Activated CD4-positive, alpha-beta T cell treated with anti-CD3 and anti-CD28 coated beads, Interleukin-2, amount 10 ng/mL, durations not matched to agents 24 days and 14 days (primary cell): ENCODE measurements at places on chromosomes 5 and 9. TPM values are rescaled to one million over a fixed set of nuclear protein-coding genes. Genes with fewer than 3 reads are reported as not detected.
A peak's percentile ranks its signal among the peaks of the same experiment; 100 is the strongest.

DNA sequence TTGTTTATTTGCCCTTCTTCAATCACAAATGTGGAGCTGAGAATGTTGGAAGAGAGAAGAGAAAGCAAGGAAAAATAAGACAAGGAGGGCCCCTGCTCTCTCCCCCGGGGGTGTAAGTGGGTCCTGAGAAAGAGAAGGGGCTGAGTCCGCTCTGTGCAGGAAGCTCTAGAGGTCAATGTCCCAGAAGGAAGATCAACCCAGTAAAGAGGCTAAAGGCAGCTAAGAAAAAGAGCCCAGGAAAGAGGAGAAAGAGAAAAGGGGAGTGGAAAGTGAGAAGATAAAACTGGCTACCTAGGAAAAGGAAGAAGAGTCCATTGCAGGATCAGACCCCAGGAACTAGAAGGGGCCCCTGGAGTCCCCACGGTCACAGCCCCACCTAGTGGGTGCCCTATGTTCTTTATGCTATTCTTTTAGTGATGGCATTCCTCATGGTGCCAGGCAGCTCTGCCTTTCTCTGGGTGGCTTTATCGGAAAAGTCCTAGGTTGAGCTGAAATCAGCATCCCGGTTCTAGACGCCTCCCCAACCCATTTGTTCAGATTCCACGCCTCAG lies 583.4 kb downstream of the ACTL7B start:
- H3K4me1 ChIP-seq, result no peaks in the 10 kb centered on the region
- no peaks in the 10 kb centered on the region for H3K27me3 ChIP-seq
- H3K4me3 ChIP-seq, result no peak overlapping the region
- no peak overlapping the region for H3K27ac ChIP-seq
- no peak for DNase-seq
- H3K36me3 ChIP-seq, result no peaks in the 10 kb centered on the region

DNA sequence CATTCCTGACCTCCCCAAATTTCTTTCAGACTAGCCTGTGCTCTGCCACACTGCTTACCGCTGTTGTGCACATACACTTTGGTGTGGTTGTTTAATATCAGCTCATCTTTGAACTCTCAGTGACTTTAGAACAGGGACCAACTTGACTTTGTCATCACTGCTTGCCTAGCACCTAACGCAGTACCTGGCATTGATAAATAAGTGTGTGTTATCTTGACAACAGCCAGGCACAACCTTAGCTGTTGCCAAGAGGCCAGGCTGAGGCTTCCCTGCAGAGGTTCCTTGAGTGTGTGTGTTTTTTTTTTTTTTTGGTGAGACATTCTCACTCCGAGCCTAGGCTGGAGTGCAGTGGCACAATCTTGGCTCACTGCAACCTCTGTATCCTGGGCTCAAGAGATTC lies 41.0 kb upstream of the SLC28A3 start:
- peaks cover 12% of the 10 kb centered on the region for H3K27me3 ChIP-seq
- no peak overlapping the region for H3K27ac ChIP-seq
- DNase-seq, result no peak
- H3K36me3 ChIP-seq, result no peaks in the 10 kb centered on the region
- H3K4me1 ChIP-seq, result no peaks in the 10 kb centered on the region
- H3K4me3 ChIP-seq, result no peak overlapping the region

DNA sequence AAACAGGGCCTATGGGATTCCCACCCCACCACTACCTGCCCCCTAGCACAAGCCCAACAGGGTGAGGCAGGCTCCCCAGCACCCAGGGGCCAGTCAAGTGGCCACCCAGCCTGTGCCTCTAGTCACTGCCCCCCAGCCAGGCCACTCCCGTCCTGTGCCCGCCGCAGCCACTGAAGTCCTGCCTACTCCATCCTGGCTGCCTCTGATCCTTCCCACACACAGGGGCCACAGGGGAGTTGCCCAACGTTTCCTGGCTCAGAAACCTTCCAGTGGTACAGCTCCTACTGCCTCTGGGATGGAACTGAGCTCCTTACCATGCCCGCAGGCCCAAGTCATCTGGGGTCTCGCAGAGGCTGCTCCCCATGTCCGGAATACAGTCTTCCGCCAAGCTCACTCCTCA lies 70.2 kb upstream of the STXBP1 start:
- H3K4me3 ChIP-seq, result no peak overlapping the region
- DNase-seq, result no peak
- no peaks in the 10 kb centered on the region for H3K27me3 ChIP-seq

DNA sequence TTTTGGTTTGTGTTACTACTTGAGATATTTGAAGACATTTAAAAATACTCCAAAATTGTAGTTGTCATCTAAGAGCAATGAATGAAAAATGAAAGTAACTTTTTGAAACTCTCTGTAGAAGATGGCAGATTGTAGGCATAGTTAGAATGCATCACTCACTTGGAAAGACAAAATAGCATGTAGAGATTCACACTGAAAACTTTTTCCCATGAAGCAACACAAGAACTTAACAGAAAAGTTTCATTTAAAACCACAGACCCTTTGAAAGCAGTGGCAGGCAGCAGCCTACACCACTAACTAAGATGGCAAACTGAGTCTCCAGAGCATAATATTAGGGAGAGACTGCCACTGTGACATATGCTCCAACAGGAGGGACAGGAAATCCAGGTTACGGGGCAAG lies 18.9 kb upstream of the FAM174A start:
- DNase-seq, result no peak
- H3K4me1 ChIP-seq, result no peaks in the 10 kb centered on the region
- H3K27me3 ChIP-seq, result no peaks in the 10 kb centered on the region
- no peak overlapping the region for H3K27ac ChIP-seq
- H3K4me3 ChIP-seq, result no peak overlapping the region
- H3K36me3 ChIP-seq, result no peaks in the 10 kb centered on the region

- no peak for DNase-seq
- no peaks in the 10 kb centered on the region for H3K4me1 ChIP-seq
- no peaks in the 10 kb centered on the region for H3K36me3 ChIP-seq
- H3K27ac ChIP-seq, result no peak overlapping the region
- no peak overlapping the region for H3K4me3 ChIP-seq
Observed at GRCh38 chr5:1354576-1354975, 9.7 kb upstream of the CLPTM1L start.

- no peak for DNase-seq
- H3K27ac ChIP-seq, result no peak overlapping the region
Observed at GRCh38 chr5:161420521-161420920, 126.0 kb downstream of the GABRB2 start.

DNA sequence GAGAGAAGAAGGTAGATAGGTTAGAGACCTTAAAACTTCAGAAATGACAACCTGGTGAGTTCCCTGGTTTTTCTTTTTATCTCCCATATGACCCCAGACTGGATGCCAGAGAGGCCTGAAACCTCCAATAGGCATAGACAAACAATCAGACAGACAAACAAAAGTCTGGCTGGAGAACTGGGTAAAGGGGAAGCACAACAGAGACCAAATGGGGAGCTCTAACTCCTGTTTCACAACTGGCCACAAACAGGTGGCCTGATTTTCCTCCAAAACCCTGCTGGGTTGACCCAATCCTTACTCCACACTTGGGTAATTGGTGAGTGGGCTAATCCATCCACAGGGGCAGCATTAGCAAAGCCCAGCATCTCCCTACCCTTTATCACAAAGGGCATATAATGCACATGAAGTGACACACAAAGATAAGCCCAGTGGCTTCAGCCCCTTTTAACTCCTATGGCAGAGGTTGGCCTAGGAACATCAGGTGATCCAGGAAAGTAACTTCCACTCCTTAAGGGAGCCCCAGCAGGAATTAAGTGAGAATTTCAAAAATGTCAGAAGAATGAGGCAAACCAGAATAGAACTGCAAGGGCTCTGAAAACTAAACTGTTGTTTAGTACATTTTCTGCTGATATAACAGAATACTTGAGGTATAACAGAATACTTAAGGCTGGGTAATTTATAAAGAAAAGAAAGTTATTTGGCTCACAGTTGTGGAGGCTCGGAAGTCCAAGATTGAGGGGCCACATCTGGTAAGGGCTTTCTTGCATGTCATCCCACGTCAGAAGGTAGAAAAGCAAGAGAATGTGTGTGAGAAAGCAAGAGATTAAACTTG lies 60.9 kb upstream of the ROR2 start:
- no peak overlapping the region for H3K4me3 ChIP-seq
- H3K36me3 ChIP-seq, result no peaks in the 10 kb centered on the region
- H3K27me3 ChIP-seq, result peaks cover 18% of the 10 kb centered on the region
- no peak for DNase-seq
- H3K4me1 ChIP-seq, result no peaks in the 10 kb centered on the region

- peaks cover 23% of the 10 kb centered on the region for H3K4me1 ChIP-seq
- H3K4me3 ChIP-seq, result no peak overlapping the region
- DNase-seq, result no peak
- no peak overlapping the region for H3K27ac ChIP-seq
Observed at GRCh38 chr5:151258201-151258611, 5.2 kb downstream of the GM2A start.

GRCh38 chr5:16953729-16954128 lies 17.6 kb upstream of the MYO10 start:
- H3K4me3 ChIP-seq, result no peak overlapping the region
- no peaks in the 10 kb centered on the region for H3K27me3 ChIP-seq
- no peaks in the 10 kb centered on the region for H3K36me3 ChIP-seq
- no peak overlapping the region for H3K27ac ChIP-seq
- no peak for DNase-seq
- no peaks in the 10 kb centered on the region for H3K4me1 ChIP-seq

DNA sequence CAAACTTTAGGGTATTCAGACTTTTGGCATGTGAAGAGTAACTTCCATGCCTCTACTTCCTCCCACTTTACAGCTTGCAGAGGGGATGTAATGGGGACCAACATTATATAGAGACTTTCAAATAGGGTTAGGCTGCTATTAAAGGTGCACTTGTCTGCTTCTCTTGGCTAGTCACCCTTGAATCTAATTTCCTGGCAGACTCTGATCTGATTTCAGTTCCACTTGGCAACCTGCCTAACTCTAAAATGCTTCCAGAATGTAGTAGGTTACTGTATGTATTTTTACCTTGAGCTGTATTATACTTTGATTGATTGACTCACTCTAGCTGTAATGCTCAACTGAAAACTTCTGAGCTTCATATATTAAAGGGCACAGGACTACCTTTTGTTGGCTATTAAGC lies 693.4 kb downstream of the KCTD16 start:
- H3K27me3 ChIP-seq, result no peaks in the 10 kb centered on the region

GRCh38 chr9:34515959-34516358 lies 6.8 kb downstream of the ENHO start:
- H3K4me3 ChIP-seq, result no peak overlapping the region
- H3K36me3 ChIP-seq, result no peaks in the 10 kb centered on the region
- DNase-seq, result no peak
- H3K27me3 ChIP-seq, result peaks cover 8% of the 10 kb centered on the region
- no peaks in the 10 kb centered on the region for H3K4me1 ChIP-seq

DNA sequence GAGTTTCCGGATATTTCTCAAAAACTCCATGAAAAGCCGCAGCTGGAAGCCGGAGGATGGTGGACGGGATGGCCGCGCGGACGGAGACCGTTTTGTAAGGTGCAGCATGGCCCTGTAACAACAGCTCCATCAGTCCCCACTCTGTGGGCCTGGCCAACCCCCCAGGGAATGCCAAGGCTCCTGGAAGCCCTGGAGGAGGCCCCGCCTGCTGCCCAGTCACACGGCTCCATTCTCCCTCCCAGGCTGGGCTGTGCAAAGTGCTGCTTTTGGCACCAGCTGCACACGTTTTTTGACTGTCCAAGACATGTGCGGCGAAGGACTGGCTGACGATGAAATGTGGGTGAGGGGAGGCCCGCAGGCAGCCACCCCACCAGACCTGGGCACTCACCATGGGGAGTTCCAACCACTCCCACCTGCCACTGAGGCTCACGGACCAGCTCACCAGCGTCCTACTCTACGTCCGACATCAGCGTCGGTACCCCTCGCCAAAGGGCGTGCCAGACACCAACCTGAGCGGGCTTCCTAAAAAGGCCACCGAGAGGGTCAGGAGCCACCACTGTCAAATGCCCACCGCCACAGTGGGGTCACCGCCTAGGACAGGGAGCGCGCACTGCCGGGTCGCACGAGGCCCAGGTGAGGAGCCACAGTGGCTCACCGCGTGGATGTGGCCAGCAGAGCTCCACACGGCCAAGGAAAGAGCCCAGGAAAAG lies 27.3 kb downstream of the PNPLA7 start:
- H3K36me3 ChIP-seq, result no peaks in the 10 kb centered on the region
- peaks cover 4% of the 10 kb centered on the region for H3K27me3 ChIP-seq
- no peak overlapping the region for H3K27ac ChIP-seq
- DNase-seq, result no peak
- peaks cover 7% of the 10 kb centered on the region for H3K4me1 ChIP-seq

DNA sequence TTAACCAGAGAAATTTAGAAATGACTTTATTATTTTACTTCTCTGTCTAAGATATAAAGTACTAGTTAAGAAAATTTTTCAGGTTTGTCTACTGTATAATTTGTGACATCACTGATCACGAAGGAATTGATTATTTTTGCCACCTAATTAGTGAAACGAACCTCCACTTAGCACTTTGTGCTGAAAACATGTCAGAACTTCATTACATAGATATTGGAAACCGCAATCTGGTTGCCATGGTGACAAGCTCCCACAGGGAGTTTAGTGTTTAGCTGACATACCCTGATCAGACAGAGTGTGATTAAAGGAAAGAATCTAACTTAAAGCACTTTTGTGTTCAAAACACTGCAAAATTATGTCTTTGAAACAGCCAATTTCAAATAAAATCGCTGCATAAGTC lies 668.4 kb upstream of the CCNG1 start:
- no peaks in the 10 kb centered on the region for H3K27me3 ChIP-seq
- H3K4me1 ChIP-seq, result no peaks in the 10 kb centered on the region
- no peaks in the 10 kb centered on the region for H3K36me3 ChIP-seq
- H3K27ac ChIP-seq, result no peak overlapping the region
- H3K4me3 ChIP-seq, result no peak overlapping the region

DNA sequence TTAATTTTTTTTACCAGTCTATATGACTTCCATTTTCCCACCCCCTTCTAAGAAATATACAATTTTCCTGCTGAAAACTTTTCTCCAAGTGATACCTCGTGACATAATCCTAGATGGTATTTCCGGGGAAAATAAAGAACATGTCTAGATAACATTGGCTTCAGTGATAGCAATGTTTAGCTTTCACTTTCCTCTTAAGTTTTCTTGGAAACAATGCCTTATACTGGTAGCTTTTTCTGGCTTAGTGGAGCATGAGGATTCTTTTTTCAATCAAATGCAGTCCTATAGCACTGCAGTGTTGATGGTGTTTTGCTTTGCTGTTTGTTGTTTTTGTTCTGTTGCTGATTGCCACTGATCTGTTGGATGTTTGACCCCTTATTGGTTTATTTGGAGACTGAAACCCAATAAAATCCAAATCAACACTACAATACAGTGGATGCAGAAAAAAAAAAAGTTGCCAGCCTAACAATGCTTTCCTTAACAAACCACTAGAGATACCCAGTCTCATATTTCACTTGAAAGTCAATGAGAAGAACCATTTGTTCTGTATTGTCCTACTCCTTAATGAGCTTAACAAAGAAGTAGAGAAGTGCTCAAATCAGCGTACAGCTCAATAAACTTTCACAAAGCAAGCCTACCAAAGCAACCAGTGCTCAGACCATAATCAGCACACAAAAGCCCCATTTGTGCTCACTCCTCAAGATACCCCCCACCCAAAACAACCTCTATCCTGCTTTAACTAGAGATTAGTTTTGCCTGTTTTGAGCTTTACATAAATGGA lies 74.2 kb upstream of the GRAMD2B start:
- H3K27ac ChIP-seq, result no peak overlapping the region
- H3K4me1 ChIP-seq, result peaks cover 1% of the 10 kb centered on the region
- peak; percentile 21 for DNase-seq
- peaks cover 22% of the 10 kb centered on the region for H3K27me3 ChIP-seq
- no peak overlapping the region for H3K4me3 ChIP-seq

The SAXO1 gene
- not detected in 2 replicates for total RNA-seq

The PHYHD1 gene
- total RNA-seq, result 0.45 and 0.47 TPM in 2 replicates

The REEP2 gene
- 3.5 and 4.6 TPM in 2 replicates for total RNA-seq
